ENCODE measurements at places on chromosomes 12 and 14. TPM values are rescaled to one million over a fixed set of nuclear protein-coding genes. Genes with fewer than 3 reads are reported as not detected.

Gene SLC7A7
- 2.6 TPM for total RNA-seq

DNA sequence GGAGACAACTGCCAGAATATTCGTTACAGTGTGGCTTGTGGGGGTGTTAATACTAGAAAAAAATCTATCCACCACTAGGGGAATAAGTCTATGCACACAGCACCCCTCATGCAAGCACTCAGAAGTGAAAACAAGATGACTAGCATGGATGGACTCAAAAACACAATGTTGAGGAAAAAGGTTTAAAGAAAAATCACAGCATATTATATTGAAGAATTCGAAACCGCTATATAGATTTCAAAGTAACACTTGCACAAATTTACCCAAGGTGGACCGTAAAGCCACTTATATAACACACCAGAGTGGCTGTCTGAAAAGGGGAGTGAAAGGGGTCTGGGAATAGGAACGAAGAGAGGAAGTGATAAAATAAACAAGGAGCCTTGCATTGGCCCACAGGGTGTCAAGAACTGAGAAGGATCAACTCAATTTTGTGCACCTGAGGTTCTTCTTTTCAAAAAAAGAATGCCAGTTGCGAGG, 544 bp downstream of the ABCD4 start:
- peaks cover 7% of the 10 kb centered on the region for H3K4me1 ChIP-seq
- H3K27me3 ChIP-seq = no peaks in the 10 kb centered on the region
- H3K4me3 ChIP-seq = peak overlapping the region; percentile 98
- peak overlapping the region; percentile 86 for H3K27ac ChIP-seq
- no peak for DNase-seq

- no peak overlapping the region for H3K4me3 ChIP-seq
- no peaks in the 10 kb centered on the region for H3K27me3 ChIP-seq
- DNase-seq = no peak
Observed at GRCh38 chr12:9039397-9039977, 50.1 kb downstream of the KLRG1 start.

- no peak overlapping the region for H3K27ac ChIP-seq
- DNase-seq = no peak
- no peaks in the 10 kb centered on the region for H3K4me1 ChIP-seq
Observed at GRCh38 chr12:64304571-64304970, 82.5 kb upstream of the KICS2 start.

DNA sequence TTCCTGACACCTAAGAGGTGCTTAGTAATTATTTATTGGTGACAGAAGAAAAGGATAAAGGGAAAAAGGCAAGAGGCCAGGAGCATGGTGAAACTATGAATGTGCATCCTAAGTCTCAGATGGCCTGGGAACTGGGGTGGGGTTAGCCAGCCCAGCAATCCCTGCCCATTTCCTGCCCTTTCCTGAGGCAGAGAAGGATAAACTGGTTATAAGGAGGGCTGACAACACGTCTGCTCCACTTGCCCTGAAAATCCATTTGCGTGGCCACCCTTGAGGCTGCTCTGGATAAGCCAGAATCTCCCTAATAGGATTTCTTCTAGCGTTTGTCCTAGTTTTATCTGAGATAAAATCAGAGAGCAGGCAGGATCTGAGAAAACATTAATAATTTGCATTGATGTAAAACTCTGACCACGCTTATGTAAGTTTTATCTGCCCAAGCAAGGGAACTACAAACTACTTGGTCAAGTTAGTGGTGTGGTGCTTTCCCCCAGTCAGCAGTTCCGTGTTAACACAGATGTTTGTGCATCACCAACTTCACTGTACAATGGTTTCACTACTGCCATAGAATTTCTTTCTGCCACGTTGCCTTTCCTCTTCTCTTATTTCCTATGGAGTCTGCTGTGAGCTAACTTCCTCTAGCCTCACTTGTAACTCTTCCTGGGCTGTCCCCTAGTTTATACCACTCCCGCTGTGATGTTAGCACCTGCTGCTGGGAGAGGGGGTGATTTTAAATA, 392.7 kb downstream of the RPS29 start:
- no peaks in the 10 kb centered on the region for H3K4me1 ChIP-seq
- no peaks in the 10 kb centered on the region for H3K36me3 ChIP-seq
- DNase-seq = no peak
- no peak overlapping the region for H3K27ac ChIP-seq

DNA sequence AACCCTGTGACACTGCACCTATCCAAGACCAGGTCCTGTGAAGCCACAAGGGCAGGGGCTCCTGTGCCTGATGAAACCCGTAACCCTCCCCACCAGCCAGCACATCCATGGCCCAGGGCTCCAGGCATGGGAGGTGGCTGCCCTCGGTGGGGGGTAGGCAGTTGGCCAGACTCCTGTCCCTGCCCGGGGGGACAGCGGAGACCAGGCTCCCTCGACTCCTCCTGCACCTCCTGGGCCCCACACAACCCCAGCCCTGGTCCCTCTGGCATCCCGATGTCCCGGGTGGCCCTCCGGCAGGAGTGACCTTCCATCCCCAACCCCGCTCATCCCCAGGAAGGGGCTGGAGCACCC, 11.4 kb downstream of the AKT1 start:
- no peak overlapping the region for H3K27ac ChIP-seq
- no peaks in the 10 kb centered on the region for H3K36me3 ChIP-seq
- H3K4me3 ChIP-seq = no peak overlapping the region

DNA sequence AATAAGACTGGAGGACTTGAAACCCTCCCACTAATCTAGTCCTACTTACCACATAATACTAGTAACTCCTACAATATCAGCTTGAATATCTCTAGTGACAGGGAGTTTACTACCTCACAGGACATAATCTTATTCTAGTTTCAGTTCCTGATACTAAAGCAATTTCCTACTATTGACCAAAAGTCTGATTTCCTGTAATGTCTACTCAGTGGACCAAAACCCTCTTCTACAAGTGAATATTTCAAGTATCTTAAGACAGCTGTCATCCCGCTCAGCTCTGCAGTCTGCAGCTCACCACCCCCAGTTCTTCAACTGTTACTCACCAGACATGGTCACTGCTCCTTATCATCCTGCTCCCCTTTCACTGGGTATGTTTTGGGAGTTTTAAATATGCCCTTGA, 70.8 kb upstream of the TMCC3 start:
- H3K27ac ChIP-seq = no peak overlapping the region
- DNase-seq = no peak
- H3K4me1 ChIP-seq = peaks cover 14% of the 10 kb centered on the region
- no peak overlapping the region for H3K4me3 ChIP-seq
- H3K36me3 ChIP-seq = no peaks in the 10 kb centered on the region
